Renal cortex interstitium (tissue), 15 donors: ENCODE measurements at places on chromosomes 6 and 20. TPM values are rescaled to one million over a fixed set of nuclear protein-coding genes. Genes with fewer than 3 reads are reported as not detected.

- no peak for DNase-seq
Measured at GRCh38 chr6:41509580-41509979, 36.6 kb upstream of the FOXP4 start.

SCRT2 gene
- not detected for polyA plus RNA-seq

DNA sequence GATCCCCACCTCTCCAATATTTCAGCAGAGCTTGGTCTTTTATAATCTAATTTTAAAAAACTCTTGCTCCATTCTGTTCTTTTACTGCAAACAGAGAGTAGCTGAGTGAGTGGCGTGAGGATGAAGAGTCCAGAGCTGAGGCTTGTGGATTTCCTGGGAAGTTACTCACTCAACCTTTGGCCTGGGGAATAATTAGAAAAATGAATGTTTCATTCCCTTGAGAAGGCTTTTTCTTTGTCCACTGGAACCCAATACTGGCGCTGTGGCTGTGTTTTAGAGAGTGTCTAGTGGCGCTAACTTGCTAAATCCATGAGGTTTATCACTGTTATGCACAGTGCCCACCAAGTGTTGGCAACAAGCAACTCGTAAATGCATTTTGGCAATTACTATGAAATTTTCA lies 251.5 kb downstream of the HIVEP2 start:
- DNase-seq: no peak

- DNase-seq: no peak
Measured at GRCh38 chr6:3714768-3715167, 36.7 kb downstream of the PXDC1 start.

ITPR3 gene
- 7.2 TPM for polyA plus RNA-seq

DNA sequence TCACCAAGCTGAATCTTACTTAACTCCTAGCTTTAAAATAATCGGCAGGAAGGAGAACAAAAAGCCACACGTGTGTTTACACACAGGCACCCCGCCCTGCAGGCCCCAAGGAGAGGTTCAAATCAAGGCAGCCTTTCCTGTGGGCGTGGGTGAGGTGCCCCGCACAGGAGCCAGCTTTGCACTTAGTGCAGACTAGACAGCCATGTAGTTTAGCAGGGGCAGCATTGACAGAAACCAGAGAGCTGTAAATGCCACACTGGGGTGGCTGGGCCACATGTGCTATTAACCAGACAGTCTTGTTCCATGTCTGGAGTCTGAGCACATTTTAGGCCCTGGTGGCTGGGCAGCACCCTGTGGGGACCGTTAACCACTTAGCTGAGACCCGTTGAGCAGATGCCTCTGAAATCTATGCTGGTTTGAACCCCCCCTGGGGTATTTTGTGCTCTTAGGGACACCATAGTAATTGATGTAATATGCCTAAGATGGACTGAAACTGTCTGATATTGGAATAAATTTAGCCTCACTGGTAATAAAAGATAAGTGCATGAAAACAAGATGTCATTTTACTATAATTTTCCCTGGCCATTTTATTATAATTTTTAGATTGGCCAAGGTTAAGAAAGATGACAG lies 106.4 kb upstream of the KCNG1 start:
- DNase-seq: no peak

FKBP5 gene
- polyA plus RNA-seq: 18.5 TPM
